Prostate gland (tissue), 2 donors: ENCODE measurements at places on chromosomes 12 and 14. TPM values are rescaled to one million over a fixed set of nuclear protein-coding genes. Genes with fewer than 3 reads are reported as not detected.

The C12orf56 gene
- 0.91 TPM for total RNA-seq

- no peaks in the 10 kb centered on the region for H3K27me3 ChIP-seq
- peak overlapping the region; percentile 97 for H3K27ac ChIP-seq
- H3K36me3 ChIP-seq = peaks cover 6% of the 10 kb centered on the region
- peaks cover 6% of the 10 kb centered on the region for H3K4me1 ChIP-seq
These were observed 516 bp downstream of the PCBP2 start for GRCh38 chr12:53452159-53453077.

GRCh38 chr12:112419297-112420133, 768 bp downstream of the PTPN11 start:
- H3K4me3 ChIP-seq = peak overlapping the region; percentile 98
- no peaks in the 10 kb centered on the region for H3K27me3 ChIP-seq
- H3K27ac ChIP-seq = peak overlapping the region; percentile 90
- H3K36me3 ChIP-seq = no peaks in the 10 kb centered on the region
- peak; percentile 34 for DNase-seq

- DNase-seq = no peak
- peaks cover 4% of the 10 kb centered on the region for H3K27me3 ChIP-seq
- no peaks in the 10 kb centered on the region for H3K36me3 ChIP-seq
- H3K4me1 ChIP-seq = no peaks in the 10 kb centered on the region
These were observed 705 bp upstream of the CHGA start for GRCh38 chr14:92922155-92922735.

The HOXC12 gene
- not detected for total RNA-seq

DNA sequence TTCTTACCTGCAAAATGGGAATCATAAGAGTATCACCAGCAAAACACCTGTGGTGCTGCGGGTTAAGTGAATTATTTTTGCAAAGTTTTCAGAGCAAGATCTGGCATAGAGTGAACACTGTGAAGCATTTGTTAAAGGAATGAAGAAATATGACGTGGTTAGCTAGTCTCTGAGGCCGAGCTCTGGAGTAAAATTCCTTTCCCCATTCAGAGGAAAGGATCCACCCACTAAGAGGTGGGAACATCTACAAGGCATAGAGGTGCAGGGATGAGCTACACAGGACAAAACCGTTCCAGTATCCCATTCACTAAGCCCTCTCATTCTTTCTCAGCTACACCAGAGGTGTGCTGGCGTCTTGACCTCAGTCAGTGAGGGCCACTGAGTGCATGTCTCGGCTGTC, 48.5 kb downstream of the JAG2 start:
- no peaks in the 10 kb centered on the region for H3K27me3 ChIP-seq
- no peak overlapping the region for H3K4me3 ChIP-seq
- peak overlapping the region; percentile 29 for H3K27ac ChIP-seq
- no peaks in the 10 kb centered on the region for H3K36me3 ChIP-seq

DNA sequence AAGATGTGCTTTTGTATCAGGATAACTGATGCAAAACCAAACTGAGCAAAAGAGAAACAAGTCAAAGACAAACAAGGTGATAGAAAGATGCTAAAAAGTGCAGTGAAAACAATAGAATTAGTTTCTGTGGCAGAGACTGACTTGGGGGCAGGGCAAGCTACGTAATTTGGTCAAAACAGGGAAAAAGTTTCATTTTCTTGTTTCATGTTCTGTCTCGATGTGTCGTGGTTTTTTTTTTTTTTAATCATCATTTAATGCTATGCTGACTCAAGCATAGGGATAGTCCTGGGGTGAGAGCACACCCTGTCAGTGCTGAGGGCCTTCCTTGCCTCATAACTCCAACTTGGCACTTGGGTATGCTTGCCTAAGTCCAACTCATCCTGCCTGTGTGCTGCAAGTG, 144.1 kb upstream of the PTPRQ start:
- no peak overlapping the region for H3K27ac ChIP-seq
- no peak overlapping the region for H3K4me3 ChIP-seq
- DNase-seq = no peak
- no peaks in the 10 kb centered on the region for H3K36me3 ChIP-seq
- H3K27me3 ChIP-seq = no peaks in the 10 kb centered on the region

DNA sequence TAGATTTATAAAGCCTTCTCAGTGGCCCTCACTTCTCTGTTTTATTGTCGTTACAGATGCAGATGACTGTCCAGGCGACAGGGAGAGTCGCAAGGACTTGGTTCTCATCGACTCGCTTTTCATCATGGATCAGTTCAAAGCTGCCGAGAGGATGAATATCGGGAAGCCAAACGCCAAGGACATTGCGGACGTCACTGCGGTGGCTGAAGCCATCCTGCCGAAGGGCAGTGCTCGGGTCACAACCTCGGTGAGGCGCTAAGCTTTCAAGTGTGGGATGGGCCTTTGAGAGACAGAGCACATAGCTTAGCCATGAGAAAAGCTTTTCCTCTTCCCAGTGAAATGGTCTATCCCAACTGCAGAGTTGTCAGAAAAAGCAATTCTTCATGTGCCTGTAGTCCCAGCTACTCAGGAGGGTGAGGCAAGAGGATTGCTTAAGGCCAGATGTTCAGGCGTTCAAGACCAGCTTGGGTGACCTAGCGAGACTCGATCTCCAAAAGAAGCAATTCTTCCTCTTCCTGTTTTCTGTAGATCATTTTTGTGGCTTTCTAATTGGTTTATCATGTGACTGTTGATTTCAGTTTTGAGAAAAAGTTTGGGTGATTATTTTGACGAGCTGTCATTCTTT, 56.4 kb downstream of the EP400 start:
- H3K27ac ChIP-seq = no peak overlapping the region
- no peak overlapping the region for H3K4me3 ChIP-seq
- DNase-seq = no peak
- no peaks in the 10 kb centered on the region for H3K27me3 ChIP-seq
- H3K36me3 ChIP-seq = peaks cover 14% of the 10 kb centered on the region
- H3K4me1 ChIP-seq = no peaks in the 10 kb centered on the region

- H3K4me1 ChIP-seq = no peaks in the 10 kb centered on the region
- no peaks in the 10 kb centered on the region for H3K27me3 ChIP-seq
- H3K4me3 ChIP-seq = no peak overlapping the region
- DNase-seq = no peak
These were observed 39.5 kb upstream of the DACT1 start for GRCh38 chr14:58598028-58598803.

DNA sequence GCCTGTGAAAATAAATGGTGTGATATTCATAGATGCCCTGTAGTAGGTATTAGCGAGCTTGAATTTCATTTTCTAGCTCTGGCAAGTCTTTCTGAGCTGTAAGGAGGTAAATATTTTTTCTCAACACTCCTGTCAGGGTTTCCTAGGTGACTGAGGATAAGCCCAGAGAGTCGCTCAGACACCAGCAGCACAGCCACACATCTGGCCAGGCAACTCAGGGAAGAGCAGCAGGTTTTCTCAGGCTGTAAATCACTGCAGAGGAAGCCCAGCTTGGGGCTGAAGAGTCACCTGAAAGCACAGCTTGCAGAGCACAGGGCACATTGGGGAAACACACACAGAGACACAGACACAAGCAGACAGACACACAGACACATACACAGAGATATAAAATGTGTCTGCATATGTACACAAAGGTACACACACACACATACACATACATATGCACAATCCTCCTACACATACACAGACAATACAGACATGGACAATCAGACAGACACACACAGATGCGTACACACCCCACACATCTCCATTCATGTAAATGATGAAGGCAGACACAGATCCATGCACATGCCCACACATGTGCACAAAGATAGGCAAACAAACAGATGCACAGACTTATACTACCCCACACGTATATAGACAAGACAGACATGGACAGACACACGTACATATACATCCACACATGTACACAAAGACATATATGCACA, 232.0 kb upstream of the TMTC1 start:
- no peaks in the 10 kb centered on the region for H3K4me1 ChIP-seq
- H3K4me3 ChIP-seq = no peak overlapping the region
- no peak overlapping the region for H3K27ac ChIP-seq
- no peaks in the 10 kb centered on the region for H3K36me3 ChIP-seq
- DNase-seq = no peak

DNA sequence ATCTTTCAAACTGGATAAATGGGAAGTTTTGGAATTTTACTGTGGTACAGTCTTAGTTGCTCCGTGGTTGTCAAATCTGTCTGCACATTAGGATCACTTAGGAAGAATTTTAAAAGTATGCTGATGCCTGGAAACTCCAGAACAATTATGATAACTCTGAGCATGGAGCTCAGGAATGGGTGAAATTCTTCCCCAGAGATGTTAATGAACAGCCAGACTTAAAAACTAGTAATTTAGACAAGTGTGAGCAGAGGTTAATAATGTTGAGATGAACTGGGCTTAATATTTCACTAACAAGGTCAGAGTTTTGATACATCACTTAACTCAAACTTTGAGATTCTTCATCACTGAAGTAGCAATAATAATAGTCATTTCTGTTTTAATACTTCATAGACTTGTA, 94.5 kb downstream of the NTS start:
- H3K4me1 ChIP-seq = no peaks in the 10 kb centered on the region
- DNase-seq = no peak
- H3K4me3 ChIP-seq = no peak overlapping the region
- H3K27ac ChIP-seq = no peak overlapping the region
- H3K36me3 ChIP-seq = no peaks in the 10 kb centered on the region
- no peaks in the 10 kb centered on the region for H3K27me3 ChIP-seq

- no peaks in the 10 kb centered on the region for H3K27me3 ChIP-seq
- H3K36me3 ChIP-seq = no peaks in the 10 kb centered on the region
- no peaks in the 10 kb centered on the region for H3K4me1 ChIP-seq
These were observed 91.8 kb downstream of the RGS6 start for GRCh38 chr14:72024043-72024407.

- no peaks in the 10 kb centered on the region for H3K27me3 ChIP-seq
- H3K4me1 ChIP-seq = no peaks in the 10 kb centered on the region
- H3K4me3 ChIP-seq = no peak overlapping the region
- no peaks in the 10 kb centered on the region for H3K36me3 ChIP-seq
These were observed 40.6 kb downstream of the SCN8A start for GRCh38 chr12:51631591-51631990.

GRCh38 chr12:110766311-110767154, 23.8 kb upstream of the PPP1CC start:
- no peaks in the 10 kb centered on the region for H3K27me3 ChIP-seq
- no peak for DNase-seq
- no peak overlapping the region for H3K4me3 ChIP-seq
- no peaks in the 10 kb centered on the region for H3K36me3 ChIP-seq
- H3K27ac ChIP-seq = no peak overlapping the region

- H3K27ac ChIP-seq = no peak overlapping the region
- H3K27me3 ChIP-seq = no peaks in the 10 kb centered on the region
- H3K36me3 ChIP-seq = no peaks in the 10 kb centered on the region
- no peaks in the 10 kb centered on the region for H3K4me1 ChIP-seq
- no peak for DNase-seq
These were observed 26.8 kb downstream of the AMN1 start for GRCh38 chr12:31702047-31702446.

- no peak for DNase-seq
- H3K4me3 ChIP-seq = no peak overlapping the region
- H3K27ac ChIP-seq = no peak overlapping the region
- H3K27me3 ChIP-seq = no peaks in the 10 kb centered on the region
- no peaks in the 10 kb centered on the region for H3K4me1 ChIP-seq
These were observed 35.1 kb upstream of the BATF start for GRCh38 chr14:75487155-75487671.

The TEAD4 gene
- 20.9 TPM for total RNA-seq

The KLRD1 gene
- 0.32 TPM for total RNA-seq

- H3K27ac ChIP-seq = no peak overlapping the region
- no peak for DNase-seq
- H3K27me3 ChIP-seq = no peaks in the 10 kb centered on the region
- no peaks in the 10 kb centered on the region for H3K4me1 ChIP-seq
- H3K4me3 ChIP-seq = no peak overlapping the region
- no peaks in the 10 kb centered on the region for H3K36me3 ChIP-seq
These were observed 6.3 kb downstream of the MIS18BP1 start for GRCh38 chr14:45246691-45247090.

DNA sequence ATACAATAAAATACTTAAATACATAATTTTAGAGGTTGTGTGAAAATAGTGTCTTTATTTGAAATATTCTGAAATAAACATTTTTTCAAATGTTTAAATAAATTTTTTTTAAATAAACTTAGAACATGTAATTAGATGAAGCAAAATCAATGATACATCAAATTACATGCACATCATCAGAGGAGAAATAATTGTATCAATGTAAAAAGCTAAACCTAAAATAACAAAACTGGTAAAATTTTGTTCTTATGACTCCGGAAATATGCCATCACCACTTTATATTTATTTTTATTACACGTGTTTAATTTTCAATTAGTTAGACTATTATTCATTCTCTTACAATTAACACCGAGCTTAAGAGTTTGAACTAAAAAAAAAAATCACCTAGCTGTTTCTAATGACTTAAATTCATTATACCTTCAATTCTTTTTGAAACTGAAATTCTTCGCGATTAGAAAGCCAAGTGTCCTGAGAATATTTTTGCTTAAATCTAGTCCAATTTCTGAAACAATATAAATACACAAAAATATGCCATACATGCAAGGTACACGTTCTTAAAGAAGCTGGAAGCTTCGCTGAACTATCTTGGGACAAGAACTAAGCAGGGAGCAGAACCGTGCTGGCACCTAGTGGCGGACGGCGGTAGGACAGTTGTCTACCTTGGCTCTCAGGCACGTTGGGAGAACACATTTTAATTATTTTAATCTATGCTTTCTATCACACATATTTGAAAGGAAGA, 230.5 kb downstream of the SLC25A21 start:
- H3K27ac ChIP-seq = no peak overlapping the region
- H3K27me3 ChIP-seq = no peaks in the 10 kb centered on the region
- DNase-seq = peak; percentile 67
- no peaks in the 10 kb centered on the region for H3K36me3 ChIP-seq
- H3K4me3 ChIP-seq = no peak overlapping the region
- no peaks in the 10 kb centered on the region for H3K4me1 ChIP-seq

DNA sequence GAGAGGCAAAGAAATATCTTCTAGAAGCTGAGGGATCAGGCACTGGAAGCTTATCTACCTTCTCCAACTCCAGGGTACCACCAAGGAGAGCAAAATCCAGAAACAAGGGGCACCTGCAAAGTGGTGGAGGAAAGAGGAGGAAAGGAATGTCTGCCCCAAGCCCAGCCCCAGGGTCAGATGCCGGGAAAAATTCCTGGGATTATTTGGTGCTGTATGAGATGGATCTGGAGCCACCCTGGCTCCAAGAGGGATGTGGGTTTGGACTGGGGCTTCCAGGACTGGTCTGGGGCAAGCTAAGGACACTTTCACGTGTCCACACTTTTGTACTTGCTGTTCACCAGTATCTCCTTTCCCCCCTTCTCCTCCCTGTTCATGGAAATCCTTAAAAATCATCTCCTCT, 69.8 kb downstream of the DPF3 start:
- no peaks in the 10 kb centered on the region for H3K36me3 ChIP-seq
- no peak overlapping the region for H3K4me3 ChIP-seq
- DNase-seq = no peak
- no peak overlapping the region for H3K27ac ChIP-seq

- no peaks in the 10 kb centered on the region for H3K36me3 ChIP-seq
- DNase-seq = no peak
- H3K27me3 ChIP-seq = no peaks in the 10 kb centered on the region
These were observed 47.9 kb downstream of the ST8SIA1 start for GRCh38 chr12:22286569-22286968.

GRCh38 chr14:88616697-88617096, 53.9 kb downstream of the ZC3H14 start:
- H3K27ac ChIP-seq = no peak overlapping the region
- H3K27me3 ChIP-seq = no peaks in the 10 kb centered on the region
- no peaks in the 10 kb centered on the region for H3K4me1 ChIP-seq
- DNase-seq = peak; percentile 50
- H3K36me3 ChIP-seq = no peaks in the 10 kb centered on the region
